Heart left ventricle (tissue), 16 donors: ENCODE measurements at places on chromosomes 4 and X. TPM values are rescaled to one million over a fixed set of nuclear protein-coding genes. Genes with fewer than 3 reads are reported as not detected.

RGN gene
- total RNA-seq, result 13.0 TPM

DNA sequence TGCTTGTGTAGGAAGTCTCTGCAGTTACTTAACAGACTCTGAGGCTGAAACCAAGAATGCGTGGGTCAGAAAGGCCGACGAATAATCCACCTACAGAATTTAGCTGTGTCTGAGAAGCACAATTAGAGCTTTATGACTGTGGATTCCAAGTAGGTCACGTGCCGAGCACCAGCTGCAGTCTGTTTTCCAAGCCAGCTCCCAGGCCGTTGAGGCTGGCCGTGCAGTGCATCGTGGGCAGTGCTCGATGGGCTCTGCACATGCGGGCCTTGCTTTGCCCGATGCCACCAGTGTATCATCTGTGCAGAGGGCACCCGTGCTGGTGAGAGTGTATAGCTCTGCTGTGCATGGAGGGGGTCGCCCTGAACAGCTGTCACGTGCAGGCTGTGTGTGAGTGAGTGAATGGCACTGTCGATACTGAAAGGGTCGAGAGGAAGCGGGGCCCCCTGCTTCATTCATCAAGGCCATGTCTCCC, 67.5 kb upstream of the CLDN34 start:
- H3K27me3 ChIP-seq, result no peaks in the 10 kb centered on the region
- no peak overlapping the region for H3K4me3 ChIP-seq
- H3K36me3 ChIP-seq, result no peaks in the 10 kb centered on the region
- no peaks in the 10 kb centered on the region for H3K4me1 ChIP-seq
- no peak overlapping the region for H3K27ac ChIP-seq
- no peak for DNase-seq

GRCh38 chrX:43846558-43846957, 35.7 kb downstream of the MAOB start:
- no peak overlapping the region for H3K4me3 ChIP-seq
- H3K27ac ChIP-seq, result no peak overlapping the region
- no peaks in the 10 kb centered on the region for H3K4me1 ChIP-seq
- H3K36me3 ChIP-seq, result no peaks in the 10 kb centered on the region

GRCh38 chr4:85151786-85152185, 185.3 kb upstream of the WDFY3 start:
- H3K27ac ChIP-seq, result no peak overlapping the region
- H3K27me3 ChIP-seq, result no peaks in the 10 kb centered on the region
- no peaks in the 10 kb centered on the region for H3K36me3 ChIP-seq
- no peak for DNase-seq
- peaks cover 10% of the 10 kb centered on the region for H3K4me1 ChIP-seq
